ENCODE measurements at places on chromosomes 3 and 15.

- no peak for DNase-seq
Observed at GRCh38 chr15:63763476-63764123, 70.1 kb downstream of the HERC1 start.

- no peak for DNase-seq
Observed at GRCh38 chr3:123787133-123787532, 97.0 kb downstream of the MYLK start.

GRCh38 chr3:109924196-109924595 lies 586.9 kb upstream of the DPPA4 start:
- no peak for DNase-seq

GRCh38 chr15:43735416-43735815 lies 10.8 kb upstream of the PDIA3 start:
- no peak for DNase-seq

GRCh38 chr3:49841806-49842205 lies 14.6 kb downstream of the TRAIP start:
- no peak for DNase-seq

- DNase-seq: no peak
Observed at GRCh38 chr3:76463501-76463900, 576.4 kb upstream of the ROBO2 start.

- DNase-seq: no peak
Observed at GRCh38 chr3:133162670-133163305, 124.6 kb downstream of the TMEM108 start.

DNA sequence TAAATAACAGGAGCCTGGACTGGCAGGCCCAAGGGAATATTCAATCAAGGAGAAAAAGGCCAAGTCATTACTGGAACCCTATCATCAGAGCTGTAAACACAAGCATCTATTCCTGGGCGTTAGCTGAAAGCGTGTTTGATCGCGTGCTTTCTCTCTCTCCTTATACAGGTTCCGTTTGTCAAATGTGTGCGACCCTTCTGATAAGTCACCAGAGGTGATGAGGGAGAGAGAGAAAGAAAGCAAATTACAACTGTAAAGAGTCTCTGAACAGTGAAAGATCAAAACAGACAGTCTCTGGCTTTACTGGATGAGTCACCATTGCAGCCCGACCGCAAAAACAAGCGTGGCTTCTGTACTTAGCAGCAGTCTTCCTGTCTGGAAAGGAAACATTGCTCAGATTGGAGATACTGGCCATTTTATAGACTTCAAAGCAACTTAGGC lies 39.5 kb upstream of the TPRG1 start:
- DNase-seq: no peak
